ENCODE measurements at places on chromosomes 12 and 14. TPM values are rescaled to one million over a fixed set of nuclear protein-coding genes. Genes with fewer than 3 reads are reported as not detected.

DNA sequence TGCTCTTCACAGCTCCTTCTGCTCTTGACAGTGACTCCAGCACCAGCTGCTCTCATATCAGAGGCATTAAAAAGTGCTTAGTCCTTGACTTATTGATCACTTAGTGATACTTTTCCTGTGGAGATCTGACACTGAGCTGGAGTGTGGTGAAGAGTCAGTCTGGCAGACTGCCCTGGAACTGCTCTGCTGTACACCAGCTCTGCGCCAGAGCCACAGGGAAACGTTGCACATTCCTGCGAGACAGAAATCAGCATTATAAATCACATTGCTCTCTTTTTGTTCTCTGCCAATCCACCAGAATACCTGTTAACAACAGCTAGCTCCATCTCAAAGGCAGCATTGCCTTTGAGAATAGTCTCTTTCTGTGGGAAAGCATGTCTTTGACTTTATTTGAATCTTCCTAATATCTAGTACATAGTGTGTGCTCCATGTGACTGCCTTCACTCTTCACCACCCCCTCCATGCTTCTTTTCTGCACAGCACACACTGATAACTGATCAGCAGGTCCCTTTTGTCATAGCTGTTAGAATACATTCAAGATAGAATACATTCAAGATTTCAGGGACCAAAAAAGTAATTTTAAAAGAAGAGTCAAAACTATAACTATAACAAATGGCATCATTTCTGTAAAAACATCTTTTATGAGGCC is 48.2 kb upstream of the VSX2 start:
- DNase-seq, result no peak

FGF6 gene
- not detected for total RNA-seq

DNA sequence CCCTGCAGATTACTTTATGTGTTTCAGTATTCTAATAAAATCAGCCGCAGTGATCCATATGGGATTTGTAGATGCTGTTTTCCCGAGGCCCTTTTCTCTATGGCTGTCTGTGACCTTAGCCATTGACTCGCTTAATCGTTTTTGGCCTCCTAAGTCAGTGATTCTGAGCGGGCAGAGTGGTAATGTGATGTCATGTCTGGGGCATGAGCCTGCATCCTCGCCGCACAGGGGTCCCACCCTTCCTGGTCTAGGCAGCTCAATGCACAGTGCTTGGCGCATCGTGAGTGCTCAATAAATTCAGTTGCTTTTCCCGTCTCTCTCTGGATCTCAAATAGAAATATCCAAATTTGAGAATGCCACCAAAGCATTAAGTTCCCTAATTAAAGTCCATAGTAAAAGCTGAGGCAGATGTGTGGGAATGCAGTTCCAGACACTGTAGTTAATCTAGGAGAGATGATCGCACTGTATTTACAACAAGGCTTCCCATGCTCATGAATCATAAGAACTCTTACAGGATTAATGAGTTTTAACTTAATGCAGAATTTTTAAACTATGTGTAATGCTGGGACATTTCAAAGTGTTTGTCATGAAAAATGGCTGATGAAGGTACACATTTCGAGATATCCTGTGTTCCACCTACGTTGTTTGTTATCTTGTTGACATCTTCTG is 29.3 kb downstream of the HMGA2 start:
- DNase-seq, result no peak

DNA sequence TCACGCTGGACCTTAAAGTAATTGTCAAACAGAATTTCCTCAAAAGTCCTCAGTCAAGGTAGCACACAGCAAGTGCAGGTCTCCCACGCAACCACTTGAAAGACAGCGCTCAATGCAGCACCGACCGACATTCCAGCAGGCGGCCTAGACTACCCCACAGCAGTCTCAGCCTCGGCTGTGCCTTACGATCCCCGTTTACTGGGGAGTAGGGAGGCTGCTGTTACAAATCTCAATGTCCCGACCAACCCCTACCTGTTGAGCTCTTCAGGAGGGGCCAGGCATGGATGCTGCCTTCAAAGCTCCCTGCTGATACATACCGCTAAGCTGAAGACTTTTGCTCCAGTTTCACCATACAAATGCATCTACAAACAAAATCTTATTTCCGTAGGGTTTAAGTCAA is 21.8 kb downstream of the VPS37B start:
- DNase-seq, result peak; percentile 49

- DNase-seq, result no peak
Measured at GRCh38 chr14:63428486-63428885, 109.8 kb upstream of the GPHB5 start.

ALDH1L2 gene
- total RNA-seq, result 11.1 TPM

DNA sequence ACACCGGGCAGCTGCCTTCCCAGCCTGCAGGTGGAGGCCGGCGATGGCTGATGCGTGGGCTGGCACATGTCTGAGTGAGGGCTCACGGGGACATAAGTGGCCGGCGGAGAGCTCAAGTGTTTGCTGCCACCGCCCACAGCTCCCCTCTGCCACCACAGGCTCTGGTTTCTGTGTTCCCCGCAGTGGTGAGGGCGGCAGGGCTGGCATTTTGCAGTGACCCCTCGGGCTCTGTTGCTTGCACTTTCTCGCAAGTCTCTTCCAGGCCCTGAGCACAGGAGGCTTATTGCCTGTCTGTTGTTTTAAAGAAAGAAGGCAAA is 271.0 kb upstream of the RTL1 start:
- no peak for DNase-seq

GZMH gene
- 74.2 TPM for total RNA-seq

GRCh38 chr14:102452302-102452701 is 57.3 kb downstream of the ANKRD9 start:
- DNase-seq, result no peak

DNA sequence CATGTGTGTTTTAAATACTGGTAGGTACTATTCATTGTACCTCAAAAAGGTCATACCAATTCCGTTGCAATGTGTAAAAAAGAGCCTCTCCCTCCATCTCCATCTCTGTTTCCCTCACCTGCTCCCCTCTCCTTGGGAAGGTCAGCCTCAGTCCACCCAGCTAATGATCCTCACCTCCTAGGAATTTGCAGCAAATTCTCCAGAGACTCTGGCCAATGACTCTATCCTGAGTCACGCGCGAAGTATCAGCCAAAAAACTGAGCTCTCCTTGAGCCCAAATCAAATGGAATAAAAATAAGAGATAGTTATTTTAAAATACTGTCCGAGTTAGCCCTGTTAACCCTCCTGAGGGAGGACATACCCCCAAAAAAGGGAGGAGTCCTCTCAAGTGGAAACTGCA is 148.4 kb downstream of the DPF3 start:
- DNase-seq, result no peak

DNA sequence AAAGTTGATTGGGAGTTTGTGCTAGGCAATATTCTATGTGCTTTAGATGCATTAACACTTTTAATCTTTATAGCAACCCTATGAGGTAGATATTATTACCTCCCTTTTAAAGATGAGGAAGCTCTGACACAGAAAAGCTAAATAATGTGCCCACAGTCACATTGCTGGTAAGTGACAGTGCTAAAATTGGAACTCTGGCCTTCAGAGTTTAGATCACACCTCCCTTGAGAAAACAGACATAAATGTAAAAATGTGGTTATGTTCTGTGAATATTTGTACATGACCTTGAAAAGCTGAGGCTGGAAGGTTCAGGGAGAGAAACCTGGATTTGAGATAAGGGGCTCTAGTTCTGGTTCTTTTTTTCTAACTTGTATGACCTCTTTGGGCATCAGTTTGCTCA is 1.9 kb downstream of the ABHD4 start:
- DNase-seq, result no peak

- DNase-seq, result no peak
Measured at GRCh38 chr14:80924365-80925103, 17.0 kb downstream of the CEP128 start.

- no peak for DNase-seq
Measured at GRCh38 chr12:559906-560455, 100.2 kb downstream of the B4GALNT3 start.

- DNase-seq, result no peak
Measured at GRCh38 chr12:131074221-131075083, 120.7 kb downstream of the ADGRD1 start.

Measured in activated T-cell treated with anti-CD3 and anti-CD28 coated beads, Interleukin-2, amount 50 U/mL, for 72 hours (primary cell).